ENCODE measurements at places on chromosomes 16 and 17.

- DNase-seq: peak; percentile 75
Measured at GRCh38 chr16:74216319-74216718, 80.3 kb upstream of the PSMD7 start.

- DNase-seq: no peak
Measured at GRCh38 chr17:329784-330420, 22.7 kb downstream of the RPH3AL start.

GRCh38 chr17:38961413-38961812 is 5.8 kb downstream of the FBXO47 start:
- no peak for DNase-seq

GRCh38 chr17:78344666-78345065 is 15.2 kb downstream of the SOCS3 start:
- DNase-seq: no peak

- DNase-seq: peak; percentile 75
Measured at GRCh38 chr16:85615852-85616606, 2.9 kb downstream of the GSE1 start.

- peak; percentile 0 for DNase-seq
Measured at GRCh38 chr16:60031740-60032139, 1297.6 kb upstream of the GOT2 start.

DNA sequence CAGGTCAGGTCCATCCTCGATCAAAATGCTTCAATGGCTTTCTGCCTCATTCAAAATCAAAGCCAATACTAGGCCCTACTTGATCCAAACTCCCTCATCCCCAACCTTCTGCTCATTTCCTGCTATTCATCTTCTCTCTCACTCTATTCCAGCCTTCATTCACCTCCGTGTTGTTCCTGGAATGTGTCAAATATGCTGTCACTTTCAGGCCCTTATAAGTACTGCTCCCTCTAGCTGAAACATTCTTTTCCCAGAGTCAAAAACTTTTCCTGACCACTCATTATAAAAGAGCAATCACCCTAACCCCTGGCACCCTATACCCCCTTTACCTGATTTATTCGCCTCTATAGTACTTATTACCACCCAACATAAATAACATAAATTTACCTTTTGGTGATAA is 303.7 kb upstream of the PMFBP1 start:
- DNase-seq: no peak

DNA sequence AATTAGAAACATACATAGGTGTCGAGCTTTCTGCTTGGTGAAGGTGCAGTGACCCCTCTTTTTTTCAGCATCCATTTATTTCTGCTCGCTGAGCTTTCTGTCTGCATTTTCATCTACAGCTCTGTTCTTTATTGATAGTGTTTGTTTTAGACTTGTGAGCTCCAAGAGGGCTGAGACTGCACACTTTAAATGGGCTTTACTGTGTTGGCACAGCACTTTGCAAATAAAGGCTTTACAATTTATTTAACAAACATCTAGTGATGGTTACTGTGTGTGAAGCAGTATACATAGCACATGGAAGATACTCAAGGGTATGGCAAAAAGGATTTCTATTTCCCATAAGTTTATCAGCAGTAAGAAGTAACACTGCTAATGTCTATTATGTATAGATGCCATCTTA is 563.7 kb upstream of the HSBP1 start:
- DNase-seq: no peak

- no peak for DNase-seq
Measured at GRCh38 chr16:84032458-84033178, 10.0 kb downstream of the SLC38A8 start.

GRCh38 chr17:2106308-2106955 is 51.5 kb downstream of the HIC1 start:
- DNase-seq: no peak

GRCh38 chr17:58760248-58760647 is 4.6 kb downstream of the PPM1E start:
- DNase-seq: no peak

- no peak for DNase-seq
Measured at GRCh38 chr17:41537614-41537954, 9.5 kb upstream of the KRT19 start.

GRCh38 chr16:68973611-68974120 is 130.3 kb downstream of the TANGO6 start:
- no peak for DNase-seq

- DNase-seq: peak; percentile 48
Measured at GRCh38 chr16:88922114-88922825, 54.7 kb downstream of the CBFA2T3 start.

- DNase-seq: peak; percentile 86
Measured at GRCh38 chr16:31071861-31072260, 2.2 kb downstream of the ZNF668 start.

DNA sequence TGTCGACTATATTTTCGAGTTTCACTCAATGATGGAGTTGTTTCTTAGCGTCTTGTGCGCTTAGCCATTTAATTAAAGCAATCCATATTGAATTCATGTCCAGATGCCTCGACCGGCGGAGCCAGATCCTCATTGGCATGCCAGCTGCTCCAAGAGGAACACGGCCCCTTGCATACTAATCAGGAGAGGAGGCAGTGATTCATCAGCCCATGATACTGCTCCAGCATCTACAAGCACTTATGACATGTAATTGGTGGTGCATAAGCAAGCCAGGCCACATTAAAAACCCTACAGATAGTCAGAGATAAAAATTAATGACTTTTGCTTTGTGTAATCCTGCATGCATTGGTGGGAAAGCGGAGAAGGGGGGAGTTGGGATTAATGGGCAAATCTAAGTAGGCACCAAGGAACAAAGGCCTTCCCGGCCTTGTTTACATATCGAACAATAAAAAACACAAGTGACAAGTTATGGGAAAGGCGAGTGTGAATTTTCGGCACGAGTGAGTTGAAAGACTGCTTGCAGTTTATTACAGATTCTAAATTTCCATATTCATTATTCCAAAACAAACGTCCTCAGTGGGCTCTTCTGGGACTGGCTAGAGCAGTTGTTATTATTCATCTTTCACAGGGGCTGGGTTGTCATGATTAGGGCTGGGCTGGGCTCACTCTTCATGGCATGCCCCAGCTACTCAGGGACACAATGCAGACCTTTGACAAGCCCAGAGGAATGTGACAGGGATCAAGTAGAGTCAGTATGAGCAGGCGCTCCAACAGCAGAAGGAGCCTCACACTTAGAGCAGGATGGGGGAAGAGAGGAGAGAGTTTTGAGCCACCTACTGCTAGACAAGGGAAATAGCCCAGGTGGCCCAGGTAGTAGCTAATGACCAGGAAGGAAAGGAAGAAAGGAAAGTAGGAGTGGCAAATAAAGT is 281.7 kb upstream of the ZFHX3 start:
- DNase-seq: no peak

DNA sequence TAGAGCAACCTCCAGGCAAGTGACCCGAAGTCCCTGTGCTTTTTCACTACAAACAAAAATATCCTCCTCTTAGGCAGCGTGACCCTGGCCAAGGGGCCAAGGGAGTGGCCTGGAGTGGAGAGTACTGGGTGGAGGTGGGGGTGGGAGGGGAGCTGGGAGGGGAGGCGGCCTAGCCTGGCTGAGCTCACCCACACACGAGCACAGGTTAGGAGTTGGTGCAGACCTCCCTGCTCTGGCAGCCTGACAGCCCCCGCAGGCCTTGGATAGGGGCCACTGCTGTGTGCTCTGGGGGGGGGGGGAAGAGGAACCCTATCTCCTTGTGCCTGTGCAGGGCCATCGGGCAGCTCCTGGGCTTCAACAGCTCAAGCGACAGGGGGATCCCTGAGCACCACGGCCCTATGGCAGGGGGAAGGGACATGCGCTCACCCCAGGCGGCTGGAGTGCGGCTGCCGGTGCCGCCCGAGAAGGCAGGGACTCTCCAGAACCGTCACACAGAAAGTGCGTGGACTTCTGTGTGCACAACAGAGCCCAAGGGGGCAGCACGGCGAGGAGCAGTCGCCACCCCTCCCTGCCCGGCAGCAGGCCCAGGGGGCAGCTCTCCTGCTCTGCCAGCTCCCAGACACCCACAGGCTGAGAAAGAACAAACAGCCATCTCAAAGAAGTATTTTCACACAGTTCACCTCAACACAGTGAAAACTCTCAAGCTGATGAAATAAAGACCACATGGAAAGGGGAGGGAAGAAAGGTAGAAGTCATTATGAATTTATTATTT is 13.3 kb downstream of the SLC16A3 start:
- DNase-seq: no peak

DNA sequence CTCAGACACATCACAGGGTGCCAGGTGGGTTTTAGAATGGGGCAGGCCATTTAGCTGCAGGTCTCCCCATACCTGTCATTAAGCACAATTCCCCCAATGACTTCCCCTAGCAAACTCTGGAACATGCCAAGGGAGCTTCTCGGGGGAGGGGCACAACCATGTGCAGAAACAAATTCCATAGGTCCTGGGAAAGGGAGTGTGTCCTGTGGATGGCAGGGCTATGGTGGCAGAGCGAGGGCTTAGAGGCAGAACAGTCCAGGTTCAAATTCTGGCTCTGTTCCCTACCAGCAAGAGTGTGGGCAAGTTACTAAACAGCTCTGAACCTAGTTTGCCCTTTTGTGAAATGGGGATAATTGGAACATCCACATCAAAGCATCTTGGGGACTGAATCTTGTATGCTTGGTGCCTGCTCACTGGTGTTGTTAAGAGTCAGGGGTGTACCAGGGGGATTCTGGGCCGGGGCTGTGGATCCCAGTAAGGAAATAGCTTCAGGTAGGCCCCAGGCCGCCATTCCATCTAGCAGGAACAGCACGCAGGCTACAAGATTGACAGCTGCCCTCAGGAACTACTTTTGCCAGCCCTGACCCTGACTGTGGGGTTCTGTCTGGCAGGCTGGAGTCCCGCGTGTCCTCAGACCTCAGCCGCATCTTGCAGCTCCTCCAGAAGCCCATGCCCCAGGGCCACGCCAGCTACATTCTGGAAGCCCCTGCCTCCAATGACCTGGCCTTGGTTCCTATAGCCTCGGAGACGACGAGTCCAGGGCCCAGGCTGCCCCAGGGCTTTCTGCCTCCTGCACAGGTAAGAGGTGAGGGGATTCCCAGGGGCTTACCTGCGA is 5.6 kb upstream of the DCAF7 start:
- DNase-seq: no peak

DNA sequence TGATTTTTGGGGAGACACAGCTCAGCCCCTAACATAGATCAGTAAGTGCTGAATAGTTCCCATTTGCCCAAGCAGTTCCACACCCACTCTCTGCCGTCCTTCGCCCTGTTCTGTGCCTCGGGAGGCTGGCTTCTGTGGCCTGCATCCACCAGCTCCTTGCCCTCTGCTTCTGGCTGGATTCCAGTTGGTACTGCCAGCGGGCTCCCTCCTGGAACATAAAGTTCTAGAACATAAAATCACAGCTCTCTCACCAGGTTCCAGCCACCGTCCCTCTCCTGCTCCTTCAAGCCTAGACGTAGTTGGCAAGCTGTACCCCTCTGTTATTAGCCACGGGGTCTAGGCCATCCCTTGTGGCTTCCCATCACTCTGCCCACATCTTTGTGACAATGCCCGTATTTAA is 3.9 kb upstream of the MRPS23 start:
- no peak for DNase-seq

DNA sequence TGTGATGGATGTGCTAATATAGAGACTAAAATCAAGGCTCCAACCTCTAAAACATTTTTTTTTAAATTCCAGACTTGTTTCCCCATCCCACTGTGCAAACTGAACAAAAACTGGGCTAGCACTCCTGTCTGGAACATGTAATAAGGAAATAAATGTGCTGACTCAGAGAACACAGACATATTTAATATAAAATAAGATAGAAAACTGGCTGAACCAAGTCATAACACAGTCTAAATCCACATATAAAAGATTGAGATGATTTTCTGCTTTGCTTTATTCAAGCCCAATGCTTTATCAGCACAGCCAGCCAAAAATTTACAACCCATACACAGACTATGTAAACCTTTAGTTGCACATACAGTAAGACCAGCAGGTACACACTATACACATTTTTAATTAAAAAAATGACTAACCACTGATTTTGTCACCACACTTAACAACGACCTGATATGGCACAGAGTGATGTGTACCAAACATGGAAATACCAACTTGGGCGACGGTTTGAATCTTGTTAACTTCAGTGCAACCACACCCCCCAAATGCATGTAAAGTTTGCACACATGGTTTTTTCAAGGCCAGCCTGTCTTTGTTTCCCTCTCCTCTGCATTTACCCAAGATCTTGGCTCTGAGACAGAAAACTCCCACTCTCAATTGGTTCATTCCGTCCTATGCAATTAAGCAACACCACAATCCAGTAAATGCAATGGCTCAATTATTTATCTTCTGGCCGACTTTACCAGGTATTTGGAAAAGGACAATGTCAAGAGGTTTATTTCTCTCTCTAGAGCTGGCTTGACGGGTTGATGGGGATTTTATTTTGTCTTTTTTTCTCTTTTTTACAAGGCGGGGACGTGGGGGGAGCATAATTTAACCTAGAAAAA is 1.2 kb downstream of the STAT3 start:
- DNase-seq: peak; percentile 88

DNA sequence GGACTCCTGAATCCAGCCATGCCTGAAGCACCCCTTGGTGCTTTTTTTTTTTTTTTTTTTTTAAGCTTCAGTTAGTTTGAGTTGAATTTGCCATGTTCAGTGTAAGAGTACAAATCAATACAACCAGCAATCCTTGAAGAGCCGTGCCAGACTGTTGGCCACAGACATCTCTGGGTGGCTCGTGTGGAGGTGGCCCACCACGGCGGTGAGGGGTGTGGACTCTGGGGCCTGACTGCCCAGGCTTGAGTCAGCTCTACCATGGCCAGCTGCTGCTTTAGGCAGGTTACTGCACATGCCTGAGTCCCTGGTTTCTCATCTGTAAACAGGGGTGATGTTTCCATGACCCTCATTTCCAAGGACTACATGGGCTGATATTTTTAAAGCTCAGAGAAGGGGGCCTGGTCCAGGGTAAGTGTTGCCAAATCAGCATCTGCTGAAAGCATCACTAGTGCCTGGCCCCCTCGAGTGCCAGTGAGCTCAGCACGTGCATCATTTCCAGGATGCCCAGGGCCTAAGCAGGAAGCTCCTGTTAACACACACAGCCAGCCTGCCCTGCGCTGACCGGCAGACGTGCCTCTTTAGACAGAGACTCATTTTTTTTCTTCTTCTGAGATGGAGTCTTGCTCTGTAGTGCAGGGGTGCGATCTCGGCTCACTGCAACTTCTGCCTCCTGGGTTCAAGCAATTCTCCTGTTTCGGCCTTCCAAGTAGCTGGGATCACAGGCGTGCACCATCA is 90.1 kb downstream of the DNAH17 start:
- no peak for DNase-seq

DNA sequence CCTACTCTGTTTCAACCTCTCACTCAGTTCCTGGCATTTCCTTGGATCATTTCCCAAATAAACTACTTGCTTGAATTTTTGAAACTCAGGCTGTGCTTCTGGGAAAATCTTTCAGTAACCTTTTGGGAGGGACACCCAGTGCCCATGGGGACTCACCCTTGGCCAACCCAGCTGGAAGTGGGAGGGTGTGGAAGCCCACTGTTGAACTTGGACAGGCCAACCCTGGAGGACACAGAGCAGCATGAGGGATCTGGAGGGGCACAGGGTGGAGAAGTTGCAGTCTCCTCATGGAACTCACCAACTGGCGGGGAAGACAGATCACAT is 11.2 kb downstream of the RTN4RL1 start:
- no peak for DNase-seq

DNA sequence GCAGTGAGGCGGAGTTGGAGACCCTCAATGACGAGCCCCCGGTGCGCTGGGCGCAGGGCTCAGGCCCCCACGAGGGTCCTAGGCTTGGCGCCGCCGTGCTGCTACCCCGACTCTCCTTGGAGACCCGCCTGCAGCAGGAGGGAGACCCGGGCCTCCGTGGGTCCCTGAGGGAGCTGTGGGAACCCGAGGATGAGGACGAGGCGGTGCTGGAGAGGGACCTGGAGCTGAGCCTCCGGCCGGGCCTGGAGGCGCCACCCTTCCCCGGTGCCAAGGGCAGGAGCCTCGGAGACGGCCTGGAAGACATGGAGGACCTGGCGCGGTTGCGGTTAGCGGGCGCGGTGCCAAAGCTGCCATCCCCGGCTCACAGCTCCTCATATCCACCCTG is 2.3 kb downstream of the MYO15B start:
- DNase-seq: no peak
